ENCODE measurements at places on chromosomes 6 and 20.

GRCh38 chr6:112433457-112433856, 86.3 kb downstream of the RFPL4B start:
- no peak for DNase-seq

DNA sequence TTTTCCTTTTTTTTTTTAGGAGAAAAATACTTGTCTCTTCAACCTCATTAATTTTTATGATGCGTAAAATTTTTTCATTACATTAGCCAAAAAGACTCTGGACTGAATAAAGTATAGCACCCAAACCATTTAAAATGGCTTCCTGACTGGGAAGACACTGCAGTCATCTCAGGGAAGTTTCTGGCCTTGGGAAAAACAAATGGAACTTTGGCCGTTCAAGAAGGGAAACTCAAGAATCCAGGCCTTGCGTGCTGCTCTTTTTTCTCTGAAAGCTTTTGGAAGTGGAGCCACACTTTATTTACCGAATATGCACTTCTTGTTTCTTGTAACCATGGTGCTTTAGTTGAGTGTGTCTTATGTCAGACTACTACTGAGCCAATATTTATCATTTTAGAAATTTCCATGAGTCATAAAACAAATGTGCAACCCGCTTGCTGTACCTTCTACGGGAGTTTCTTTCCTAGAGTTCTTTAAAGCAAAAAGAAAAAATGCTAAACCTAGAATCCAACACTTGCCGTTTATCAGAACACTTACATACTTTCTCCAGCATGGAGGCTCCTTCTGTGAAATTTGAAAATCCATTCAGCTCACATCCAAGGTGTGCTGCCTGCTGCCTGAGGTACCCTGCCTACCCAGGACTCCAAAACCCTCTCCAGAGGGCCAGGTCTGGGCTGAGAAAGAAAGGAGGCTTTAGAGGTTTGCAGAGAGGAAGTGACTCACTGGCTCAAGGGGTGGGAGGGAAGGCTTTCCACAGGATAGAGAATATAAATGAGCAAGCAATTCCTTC, 11.5 kb upstream of the DSTN start:
- peak; percentile 53 for DNase-seq

DNA sequence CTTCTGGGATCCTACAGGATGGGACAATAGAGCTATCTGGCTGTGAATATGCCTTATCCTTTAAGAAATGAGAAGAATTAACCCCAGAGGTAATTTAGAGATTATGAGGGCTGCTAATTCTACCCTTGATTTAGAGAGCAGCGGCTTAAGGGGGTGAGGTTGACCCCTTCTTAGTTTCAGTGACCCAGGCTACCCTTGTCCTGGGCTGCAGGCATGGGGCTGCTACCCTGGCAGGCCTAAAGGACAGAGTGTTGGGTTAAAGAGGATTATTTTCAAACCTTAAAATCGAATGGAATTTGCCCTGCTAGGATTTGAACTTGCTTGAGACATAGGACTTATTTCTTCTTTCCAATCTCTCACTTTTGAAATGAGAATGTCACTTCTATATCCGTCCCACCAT, 1343.4 kb downstream of the HACE1 start:
- no peak for DNase-seq

GRCh38 chr20:11195899-11196558, 522.2 kb upstream of the JAG1 start:
- DNase-seq = no peak

GRCh38 chr6:3766214-3766613, 14.7 kb upstream of the PXDC1 start:
- DNase-seq = no peak

DNA sequence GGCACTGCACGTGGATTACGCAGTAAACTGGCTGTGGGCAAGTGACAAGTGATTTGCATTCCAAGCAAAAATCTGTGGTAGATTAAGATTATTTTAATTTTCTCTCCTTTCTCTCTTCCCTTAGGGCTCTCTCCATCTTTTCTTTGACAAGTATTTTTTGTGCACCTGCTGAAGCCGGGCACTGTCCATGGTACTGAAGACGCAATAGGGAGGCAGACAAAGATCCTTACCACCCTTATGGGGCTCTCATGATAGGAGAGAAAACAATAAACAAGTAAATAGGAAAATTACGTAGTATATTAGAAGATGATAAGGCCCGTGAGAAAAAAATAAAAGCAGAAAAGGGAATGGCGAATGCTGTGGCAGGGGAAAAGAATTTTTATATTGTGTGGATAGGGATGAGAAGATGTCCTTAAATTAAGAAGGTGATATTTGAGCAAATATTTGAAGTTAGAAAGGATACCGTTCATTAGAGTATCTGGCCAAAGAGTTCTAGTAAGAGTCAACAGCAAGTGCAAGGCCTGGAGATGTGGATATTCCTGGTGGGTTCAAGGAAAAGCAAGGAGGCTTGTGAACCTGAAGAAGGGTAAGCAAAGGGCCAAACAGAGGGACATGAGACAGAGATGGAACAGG, 146.0 kb downstream of the LAMP5 start:
- peak; percentile 23 for DNase-seq
